ENCODE measurements at places on chromosomes 6 and 20.

DNA sequence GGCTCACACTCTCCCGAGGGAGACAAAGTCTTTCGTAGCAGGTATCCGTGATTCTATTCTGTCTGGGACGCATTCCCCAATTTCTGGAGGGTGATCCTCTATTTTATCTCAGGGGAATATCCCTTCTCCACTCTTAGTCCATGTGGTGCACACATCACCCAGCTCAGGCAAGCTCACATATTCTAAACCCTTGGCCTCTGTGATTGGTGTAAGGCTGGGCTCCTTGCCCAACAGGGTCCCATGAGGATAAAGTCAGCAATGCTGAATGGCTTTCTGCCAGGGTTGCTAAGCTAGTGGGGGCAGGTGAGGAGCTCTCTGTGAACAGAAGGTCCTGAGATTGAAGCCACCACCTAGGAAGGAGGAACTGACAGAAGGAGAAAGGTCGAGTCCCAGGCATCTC is 137.2 kb downstream of the CDH26 start:
- DNase-seq = no peak

- no peak for DNase-seq
Observed at GRCh38 chr20:33551778-33552177, 61.9 kb downstream of the CBFA2T2 start.

GRCh38 chr6:131167773-131168172 is 32.5 kb downstream of the AKAP7 start:
- DNase-seq = no peak

GRCh38 chr6:38407192-38407591 is 232.5 kb downstream of the BTBD9 start:
- no peak for DNase-seq

GRCh38 chr6:96923871-96924493 is 546 bp upstream of the KLHL32 start:
- DNase-seq = no peak

Measured in stimulated activated CD8-positive, alpha-beta memory T cell treated with anti-CD3 and anti-CD28 coated beads, Interleukin-12 subunit alpha, Interleukin-12 subunit beta, amount 100 ng/mL, for 4 hours (primary cell).